ENCODE measurements at places on chromosomes 3 and 15. TPM values are rescaled to one million over a fixed set of nuclear protein-coding genes. Genes with fewer than 3 reads are reported as not detected.

GRCh38 chr15:75573648-75574384 lies 5.3 kb downstream of the PTPN9 start:
- no peak for DNase-seq

DNA sequence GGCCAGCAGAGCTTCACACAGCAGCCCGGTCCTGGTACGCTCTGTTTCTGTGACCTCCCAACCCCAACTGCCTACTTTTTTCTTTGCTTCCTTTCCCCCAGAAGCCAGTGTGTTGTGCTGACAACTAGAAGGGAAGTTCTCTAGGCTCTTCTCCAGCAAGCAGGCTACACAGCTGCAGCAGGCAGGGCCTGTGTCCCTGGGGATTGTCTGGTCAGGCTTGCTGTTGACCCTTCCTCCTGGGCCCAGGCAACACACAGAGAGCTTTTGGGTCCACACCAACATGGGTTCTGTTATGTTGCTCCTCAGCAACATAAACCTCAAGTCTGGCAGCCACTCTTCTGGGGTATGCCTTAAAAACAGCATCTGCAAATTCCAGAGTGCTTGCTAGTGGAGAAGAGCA lies 36.2 kb upstream of the TSPAN3 start:
- peak; percentile 54 for DNase-seq

Gene SCAMP5
- 0.43 TPM for total RNA-seq

- peak; percentile 86 for DNase-seq
Observed at GRCh38 chr3:184168363-184169120, 6.1 kb upstream of the AP2M1 start.

Gene MAP2K1
- 21.6 TPM for total RNA-seq

GRCh38 chr3:124999317-124999716 lies 56.5 kb downstream of the HEG1 start:
- no peak for DNase-seq

DNA sequence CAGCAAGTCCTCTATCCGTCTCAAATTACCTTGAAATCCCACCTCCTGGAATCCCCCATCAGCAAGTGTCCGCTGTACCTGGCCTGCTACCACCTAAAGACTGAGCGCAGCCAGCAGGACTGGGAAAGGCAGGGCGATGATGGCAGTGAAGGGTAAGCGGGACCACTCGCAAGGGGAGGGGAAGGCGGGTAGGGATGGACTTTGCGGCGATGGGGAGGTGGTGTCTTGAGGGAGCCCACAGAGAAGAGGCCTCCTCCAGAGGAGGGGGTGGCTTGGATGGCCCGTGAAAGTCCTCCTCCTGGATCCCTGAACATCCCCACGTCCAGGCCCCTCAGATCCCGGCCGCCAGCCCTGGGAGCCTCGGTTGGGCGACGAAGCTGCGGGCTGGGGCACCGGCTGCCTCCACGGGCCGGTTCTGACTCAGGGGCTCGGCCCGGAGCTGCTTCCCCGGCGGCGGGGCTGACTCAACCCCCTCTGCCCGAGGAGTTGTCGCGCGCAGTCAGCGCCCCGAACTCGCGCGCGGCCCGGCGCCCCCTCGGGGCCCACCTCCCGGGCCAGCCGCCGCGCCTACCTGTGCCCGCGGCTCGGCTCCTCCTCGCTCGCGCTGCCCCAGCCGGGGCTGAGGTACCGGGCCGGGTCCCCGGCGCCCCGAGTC lies 512 bp downstream of the LARP6 start:
- DNase-seq = peak; percentile 71

DNA sequence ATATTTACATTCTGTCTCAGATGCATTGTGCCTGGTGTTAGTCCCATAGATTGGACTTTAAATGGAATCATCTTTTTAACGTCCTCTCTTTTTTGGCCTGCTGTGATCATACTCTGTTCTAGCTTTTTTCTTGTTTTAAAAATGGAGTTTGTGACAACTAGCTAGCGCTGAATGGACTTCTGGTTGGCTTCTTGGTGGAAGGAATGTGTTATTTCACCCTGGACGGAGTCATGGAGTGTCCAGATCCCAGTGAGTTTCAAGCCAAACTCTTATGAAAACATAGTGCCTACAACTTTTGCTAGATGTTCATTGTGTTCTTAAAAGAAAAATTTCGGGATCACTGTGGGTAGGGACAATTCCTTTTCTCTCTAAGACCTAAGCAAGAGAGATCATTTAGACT lies 192.6 kb downstream of the TCF12 start:
- no peak for DNase-seq

GRCh38 chr15:44159492-44159891 lies 35.6 kb downstream of the FRMD5 start:
- no peak for DNase-seq

Gene CGNL1
- 0.43 TPM for total RNA-seq

Gene CCNB2
- total RNA-seq = 27.2 TPM

- DNase-seq = peak; percentile 49
Observed at GRCh38 chr3:141000027-141000663, 51.0 kb upstream of the SPSB4 start.

GRCh38 chr3:38331257-38332022 lies 15.1 kb upstream of the XYLB start:
- DNase-seq = no peak

GRCh38 chr15:74384881-74385643 lies 17.6 kb upstream of the CYP11A1 start:
- DNase-seq = no peak

Gene CD96
- total RNA-seq = 0.32 TPM

GRCh38 chr3:181855825-181856224 lies 144.1 kb downstream of the SOX2 start:
- DNase-seq = no peak

- DNase-seq = peak; percentile 58
Observed at GRCh38 chr3:69088063-69088462, 3.3 kb downstream of the ARL6IP5 start.

Gene GOLGA8J
- total RNA-seq = not detected

DNA sequence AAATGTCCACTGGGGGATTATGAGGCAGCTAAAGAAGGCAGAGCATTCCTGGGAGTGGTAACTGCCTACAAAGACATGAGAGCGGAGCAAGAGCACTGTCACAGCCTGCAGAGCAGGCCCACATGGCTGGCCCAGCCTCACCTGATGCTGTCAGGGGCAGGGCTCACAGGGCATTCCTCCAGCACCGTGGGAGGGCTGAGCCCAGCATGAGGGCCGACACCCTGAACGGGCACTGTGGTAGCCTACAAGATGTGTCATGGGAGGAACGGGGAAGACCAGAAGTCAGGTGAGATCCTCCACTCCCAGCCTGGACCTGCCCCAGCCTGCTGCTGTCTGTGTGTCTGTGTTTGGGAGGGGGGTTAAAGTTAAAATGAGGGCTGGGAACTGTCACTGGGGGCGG lies 30.1 kb downstream of the CCDC12 start:
- no peak for DNase-seq

- DNase-seq = no peak
Observed at GRCh38 chr15:93803421-93804152, 427.8 kb upstream of the MCTP2 start.

Gene CCDC54
- total RNA-seq = not detected

Gene GPR171
- not detected for total RNA-seq

- DNase-seq = no peak
Observed at GRCh38 chr3:53630547-53630946, 136.1 kb downstream of the CACNA1D start.

Gene ISG20
- total RNA-seq = 1.3 TPM

Gene TMOD3
- total RNA-seq = 100 TPM

Gene NR1I2
- total RNA-seq = under 0.01 TPM

DNA sequence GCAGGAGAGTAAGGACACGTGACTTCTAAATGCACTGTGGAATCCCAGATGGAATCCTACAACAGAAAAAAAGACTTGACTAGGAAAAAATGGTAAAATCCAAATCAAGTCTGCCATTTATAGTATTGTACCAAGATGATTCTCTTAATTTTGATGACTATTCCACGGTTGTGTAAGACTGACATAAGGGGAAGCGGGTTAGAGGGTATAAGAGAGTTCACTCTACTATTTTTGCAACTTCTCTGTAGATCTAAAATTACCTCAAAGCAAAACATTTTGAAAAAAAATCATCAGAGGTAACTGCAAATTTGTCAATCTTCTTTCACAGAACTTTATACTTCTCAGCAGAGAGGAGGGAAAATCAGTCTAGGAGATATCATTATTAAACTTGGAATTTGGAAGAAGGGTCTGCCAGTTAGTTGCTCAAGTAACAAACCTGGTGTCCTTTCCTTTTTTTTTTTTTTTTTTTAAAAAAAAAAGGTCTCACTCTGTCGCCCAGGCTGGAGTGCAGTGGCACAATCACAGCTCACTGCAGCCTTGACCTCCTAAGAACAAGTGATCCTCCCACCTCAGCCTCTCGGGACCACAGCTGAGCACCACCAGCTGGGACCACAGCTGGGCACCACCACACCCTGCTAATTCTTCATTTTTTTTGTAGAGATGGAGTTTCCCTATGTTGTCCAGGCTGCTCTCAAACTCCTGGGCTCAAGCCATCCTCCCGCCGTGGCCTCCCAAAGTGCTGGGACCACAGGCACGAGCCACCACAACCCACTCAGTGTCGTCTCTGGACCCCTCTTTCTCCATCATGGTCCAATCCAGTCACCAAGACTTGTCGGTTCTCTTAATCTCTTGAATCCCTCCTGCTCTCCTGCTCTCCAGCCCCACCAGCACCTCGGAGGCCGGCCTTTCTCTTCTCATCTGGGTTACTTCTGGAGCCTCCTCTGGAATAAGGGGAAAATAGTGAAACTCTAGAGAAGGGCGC lies 14.9 kb upstream of the HES1 start:
- DNase-seq = no peak

DNA sequence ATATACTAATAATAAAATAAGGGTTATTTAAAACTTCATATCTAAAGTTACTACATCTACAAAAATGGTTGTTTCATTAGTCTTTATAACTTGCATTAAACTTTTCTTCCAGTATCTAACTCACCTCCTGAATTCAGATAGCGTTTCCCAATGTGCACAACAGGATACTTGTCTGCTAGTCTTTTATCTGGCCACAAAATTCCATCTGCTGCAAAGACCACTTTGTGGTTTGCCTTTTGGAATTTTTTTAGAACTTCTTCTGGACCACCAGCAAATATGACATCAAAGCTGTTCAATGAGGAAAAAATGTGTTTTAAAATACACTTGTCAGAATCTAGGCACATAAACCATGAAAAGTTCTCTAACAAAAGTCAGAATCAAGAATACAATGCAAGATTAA lies 50.8 kb downstream of the PLOD2 start:
- DNase-seq = no peak

DNA sequence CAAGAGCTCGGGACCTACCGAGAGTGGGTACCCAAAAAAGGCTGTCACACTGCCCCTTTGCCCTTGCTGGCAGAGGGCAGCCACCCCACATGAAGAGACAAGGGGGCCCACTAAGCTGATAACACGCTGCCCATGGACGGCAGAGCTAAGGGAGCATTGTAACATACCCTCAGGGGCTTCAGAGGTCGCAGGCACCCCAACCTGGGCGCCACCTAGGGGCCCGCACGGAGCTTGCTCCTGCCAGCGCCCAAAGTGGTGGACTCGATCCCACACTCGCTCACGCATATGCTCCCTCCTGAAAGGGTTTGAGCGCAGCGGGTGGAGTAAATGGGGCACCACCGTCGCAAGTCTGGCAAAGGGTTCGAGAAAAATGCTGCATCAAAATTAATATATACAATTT lies 975.4 kb downstream of the ZPLD1 start:
- no peak for DNase-seq

GRCh38 chr3:64184621-64185020 lies 40.6 kb downstream of the PRICKLE2 start:
- peak; percentile 53 for DNase-seq

DNA sequence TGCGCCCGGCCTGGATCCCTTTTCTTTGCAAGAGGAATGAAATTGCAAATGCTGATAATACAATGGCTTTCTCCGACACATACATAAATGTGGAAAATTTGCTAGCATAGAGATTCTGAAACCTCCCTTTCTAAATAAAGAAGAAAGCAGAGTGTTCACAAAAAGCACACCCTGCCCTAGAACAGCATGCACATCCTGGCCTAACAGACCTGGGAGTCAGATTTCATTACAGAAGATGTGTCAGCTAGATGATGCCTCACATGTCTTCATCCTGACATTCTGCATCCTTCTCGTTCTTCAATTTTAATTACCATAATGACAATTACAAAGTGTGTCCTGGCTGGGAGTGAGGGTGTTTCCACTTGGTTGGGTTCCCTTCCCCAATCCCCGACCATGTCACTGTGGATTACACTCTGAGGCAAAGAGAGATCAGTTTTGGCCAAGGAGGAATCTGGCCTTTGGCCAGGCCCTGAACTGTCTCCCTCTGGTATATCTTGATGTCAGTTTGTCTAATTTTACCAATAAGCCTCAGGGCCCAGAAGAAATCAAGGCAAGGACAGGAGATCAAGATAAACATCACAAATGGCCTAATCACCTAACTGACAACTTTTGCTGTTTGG lies 104.9 kb upstream of the SPATA12 start:
- no peak for DNase-seq

- no peak for DNase-seq
Observed at GRCh38 chr3:133371676-133372075, 28.2 kb upstream of the BFSP2 start.

GRCh38 chr15:80732818-80733217 lies 37.7 kb downstream of the ABHD17C start:
- no peak for DNase-seq

DNA sequence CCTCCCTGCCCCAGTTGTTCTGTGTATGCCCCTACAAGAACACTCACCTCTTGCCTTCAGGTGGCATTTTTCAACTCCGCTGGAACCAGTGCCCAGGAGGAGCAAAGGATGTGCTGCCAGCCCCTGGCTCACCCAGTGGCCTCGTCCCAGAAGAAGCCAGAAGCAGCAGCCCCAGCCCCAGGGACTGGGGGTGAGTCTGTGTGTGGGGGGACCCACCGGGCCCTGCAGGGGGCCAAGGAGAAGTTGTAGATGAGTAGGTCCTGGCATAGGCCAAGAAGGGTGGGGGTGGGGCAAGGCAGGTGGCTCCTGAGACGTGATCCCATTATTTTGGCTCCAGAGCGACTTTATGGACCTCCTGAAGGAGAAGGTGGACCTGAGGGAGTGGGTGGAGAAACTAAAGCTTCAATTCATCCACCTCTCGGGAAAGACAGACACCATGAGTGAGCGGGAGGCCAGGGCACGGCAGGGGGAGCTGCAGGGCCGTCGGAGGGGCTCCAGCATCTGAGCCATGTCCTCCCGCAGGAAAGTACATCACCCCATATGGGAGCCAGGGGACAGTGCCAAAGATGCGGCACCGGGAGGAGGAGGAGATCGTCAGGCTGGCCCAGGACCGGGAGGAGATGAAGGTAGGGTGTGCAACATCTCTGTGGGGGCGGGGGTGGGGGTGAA lies 29.3 kb downstream of the NGRN start:
- no peak for DNase-seq

Gene RLBP1
- total RNA-seq = not detected

DNA sequence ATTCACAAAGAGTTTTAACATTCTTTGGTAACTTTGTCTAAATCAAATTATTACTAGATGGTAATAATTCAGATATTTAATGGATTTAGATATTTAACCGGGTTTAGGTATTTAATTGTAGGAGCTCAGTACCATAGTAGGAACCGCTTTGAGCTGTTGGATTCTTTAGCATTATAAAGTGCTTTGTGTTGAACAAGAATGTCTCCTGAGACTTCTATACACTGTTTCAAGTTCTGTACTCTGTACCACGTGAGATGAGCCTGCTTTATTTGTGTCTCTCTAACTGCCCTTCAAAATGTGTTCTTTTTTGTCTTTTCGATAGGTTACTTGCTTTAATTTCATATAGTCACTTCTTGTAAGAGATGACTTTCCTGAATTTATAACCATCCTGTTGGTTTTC lies 36.0 kb downstream of the ZFAND6 start:
- no peak for DNase-seq

Gene LTK
- total RNA-seq = 1.6 TPM

Gene ENTPD3
- total RNA-seq = not detected

All from fibroblast of villous mesenchyme (primary cell).